Mesendoderm (in vitro differentiated cells): ENCODE measurements at places on chromosomes 11 and 22.

- DNase-seq: no peak
Observed at GRCh38 chr22:39839204-39839603, 54.4 kb downstream of the ENTHD1 start.

DNA sequence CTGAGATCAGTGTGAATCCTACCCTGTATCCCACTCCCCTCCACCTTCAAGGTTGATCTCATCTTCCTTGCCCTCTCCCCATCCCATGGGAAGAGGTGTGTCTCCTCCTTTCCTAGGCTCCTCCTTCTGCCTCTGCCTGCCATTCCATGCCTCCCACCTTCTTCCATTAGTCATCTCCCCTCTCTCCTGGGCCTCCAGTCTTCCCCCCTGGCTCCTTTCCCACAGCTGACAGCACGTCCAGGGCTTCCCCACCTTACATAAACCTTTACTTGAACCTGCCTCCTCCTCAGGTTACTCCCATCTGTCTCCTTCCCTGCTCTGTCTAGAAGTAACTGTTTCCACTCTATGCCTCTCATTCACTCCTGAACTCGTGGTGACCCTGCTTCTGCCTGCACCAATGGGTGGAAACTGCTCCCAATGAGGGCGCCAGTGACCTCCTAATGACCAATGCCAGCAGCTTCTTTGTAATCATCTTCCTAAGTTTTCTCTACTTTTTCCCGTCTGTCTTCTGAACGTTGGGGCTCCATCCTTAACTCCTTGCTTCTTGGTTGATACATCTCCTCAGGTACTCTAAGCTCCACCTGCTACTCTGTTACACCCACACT is 266.9 kb upstream of the NARS2 start:
- DNase-seq: peak; percentile 31

DNA sequence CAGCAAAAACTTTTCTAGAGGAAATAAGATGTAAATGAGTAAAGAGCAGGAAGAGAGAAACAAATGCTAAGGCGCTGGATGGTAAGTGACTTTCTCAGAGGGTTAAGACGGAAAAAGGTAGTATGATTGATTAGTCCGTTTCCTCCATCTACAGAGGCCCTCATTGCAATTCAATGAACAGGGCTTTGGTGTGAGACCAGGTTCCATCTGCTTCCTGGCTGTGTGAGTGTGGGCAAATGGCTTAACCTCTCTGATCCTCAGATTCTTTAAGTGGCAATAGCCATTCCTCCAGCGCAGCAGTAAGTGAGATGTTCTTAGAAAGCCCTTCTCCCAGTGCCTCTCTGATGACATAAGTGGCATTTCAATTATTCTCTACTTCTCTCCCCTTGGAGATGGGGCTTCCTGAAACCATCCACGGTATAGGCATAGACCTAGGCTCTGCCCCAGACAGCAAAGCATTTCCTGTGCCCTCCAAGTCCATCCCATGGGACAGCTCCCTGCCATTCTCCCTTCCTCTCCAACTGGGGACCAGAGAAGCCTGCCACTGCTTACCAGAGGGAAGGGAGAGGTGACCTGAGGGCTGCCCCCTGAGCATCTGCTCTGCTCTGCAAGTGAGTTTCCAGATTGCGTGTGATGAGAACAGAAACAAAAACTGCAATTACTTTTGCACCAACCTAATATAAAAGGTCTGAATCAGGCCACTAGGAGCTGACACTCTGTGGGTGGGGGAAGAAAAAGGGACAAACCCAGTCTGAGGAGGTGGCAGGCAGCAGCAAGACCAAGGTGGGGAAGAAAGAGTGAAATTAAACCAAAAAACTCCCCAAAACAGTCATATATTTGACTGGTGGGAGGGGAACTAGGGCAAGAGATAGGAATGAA is 12.7 kb upstream of the CD44 start:
- no peak for DNase-seq

GRCh38 chr11:132646890-132647289 is 885.4 kb downstream of the OPCML start:
- peak; percentile 73 for DNase-seq

DNA sequence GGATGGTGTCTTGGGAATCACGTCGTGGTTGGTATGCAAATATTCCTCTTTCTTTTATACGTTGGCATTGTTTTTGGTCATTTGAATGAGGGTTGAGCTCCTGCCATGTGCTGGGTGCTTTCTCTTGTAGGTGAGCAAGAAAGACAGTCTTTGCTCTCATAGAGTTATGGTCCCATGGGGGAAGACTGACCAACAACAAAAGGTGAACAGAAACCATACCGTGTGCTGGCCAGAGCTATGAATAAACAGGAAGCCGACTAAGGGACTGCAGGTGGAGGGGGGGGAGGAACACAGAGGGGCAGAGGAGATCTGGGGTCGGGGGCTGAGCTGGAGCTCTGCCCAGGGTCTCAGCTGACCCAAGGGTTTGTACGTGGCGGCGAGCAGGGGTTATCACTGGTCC is 245.3 kb downstream of the CTTN start:
- no peak for DNase-seq

GRCh38 chr11:86208572-86208971 is 36.0 kb upstream of the EED start:
- no peak for DNase-seq

DNA sequence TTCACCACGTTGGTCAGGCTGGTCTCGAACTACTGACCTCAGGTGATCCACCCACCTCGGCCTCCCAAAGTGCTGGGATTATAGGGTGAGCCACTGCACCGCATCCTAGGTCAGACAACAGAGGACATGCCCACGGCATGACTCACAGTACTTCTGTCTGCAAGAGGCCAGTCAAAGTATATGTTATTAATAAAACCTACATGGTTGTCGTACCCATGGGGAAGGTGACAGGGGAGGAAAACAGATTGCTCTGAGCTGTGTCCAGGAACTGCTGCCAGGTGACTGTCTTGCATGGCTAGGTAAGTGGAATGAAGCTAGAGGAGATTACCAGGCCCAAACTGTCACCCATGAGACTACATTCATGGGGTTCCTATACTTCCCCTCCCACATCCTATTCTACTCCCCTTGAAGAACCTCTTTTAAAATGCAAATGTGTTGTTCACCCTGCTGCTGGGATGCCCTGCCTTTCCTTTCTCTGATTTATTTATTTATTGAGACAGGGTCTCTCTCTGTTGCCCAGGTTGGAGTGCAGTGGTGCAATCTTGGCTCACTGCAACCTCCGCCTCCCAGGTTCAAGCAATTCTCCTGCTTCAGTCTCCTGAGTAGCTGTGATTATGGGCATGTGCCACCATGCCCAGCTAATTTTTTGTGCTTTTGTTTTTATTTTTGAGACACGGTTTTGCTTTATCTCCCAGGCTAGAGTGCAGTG is 2.0 kb upstream of the NLRX1 start:
- DNase-seq: no peak

DNA sequence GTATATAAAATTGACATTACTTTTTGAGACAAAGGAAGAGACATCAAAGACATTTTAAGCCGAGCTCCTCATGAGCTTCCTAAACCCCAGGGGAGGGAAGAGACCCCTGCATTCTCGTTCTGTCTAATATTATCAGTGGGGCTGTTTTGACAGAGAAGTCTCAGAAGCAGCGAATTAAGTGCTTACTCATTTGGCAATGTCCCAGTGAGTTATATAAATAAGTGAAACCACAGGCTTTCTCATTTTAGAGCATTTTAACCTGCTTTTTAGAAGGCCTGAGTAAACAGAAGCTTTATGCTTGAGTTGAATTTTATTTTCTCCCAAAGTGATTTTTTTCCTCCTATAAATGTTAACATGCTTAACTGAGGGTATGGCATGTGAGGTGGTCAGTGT is 23.2 kb upstream of the C1QTNF4 start:
- DNase-seq: no peak

- DNase-seq: no peak
Observed at GRCh38 chr11:111603611-111604130, 1.4 kb downstream of the SIK2 start.

- no peak for DNase-seq
Observed at GRCh38 chr11:134258577-134258976, 5.2 kb downstream of the ACAD8 start.

DNA sequence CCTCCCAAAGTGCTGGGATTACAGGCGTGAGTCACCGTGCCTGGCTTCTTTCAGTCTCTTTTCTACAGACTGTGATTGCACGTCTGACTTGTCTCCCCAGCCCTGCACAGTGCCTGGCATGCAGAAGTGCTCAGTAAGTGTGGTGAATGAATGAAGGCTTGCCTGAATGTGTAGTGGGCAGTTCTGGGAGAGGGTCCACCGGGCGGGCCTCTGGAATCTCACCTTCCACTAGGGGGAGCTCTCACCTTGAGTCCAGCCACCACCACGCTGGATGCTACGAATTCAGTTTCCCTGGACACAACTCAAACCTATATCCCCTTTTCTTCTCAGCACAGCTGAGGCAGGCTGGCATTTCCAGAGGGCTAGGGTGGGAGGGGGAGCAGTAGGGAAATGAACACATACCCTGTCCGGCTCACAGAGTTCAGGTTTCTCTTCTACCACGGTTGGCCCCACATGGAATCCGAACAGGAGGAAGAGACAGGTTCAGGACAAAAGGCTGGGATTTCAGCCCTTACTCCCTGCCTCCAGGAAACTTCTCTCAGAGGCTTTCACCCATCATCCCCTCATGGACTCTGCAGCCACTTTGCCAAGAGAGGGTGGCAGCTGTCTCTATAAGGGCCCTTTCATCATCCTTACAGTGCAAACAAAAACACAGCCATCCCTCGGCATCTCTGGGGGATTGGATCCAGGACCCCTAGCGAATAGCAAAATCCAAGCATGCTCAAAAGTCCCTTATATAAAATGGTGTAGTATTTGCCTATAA is 86.8 kb downstream of the NECTIN1 start:
- DNase-seq: peak; percentile 55

- no peak for DNase-seq
Observed at GRCh38 chr22:19596680-19597398, 72.6 kb upstream of the CLDN5 start.

DNA sequence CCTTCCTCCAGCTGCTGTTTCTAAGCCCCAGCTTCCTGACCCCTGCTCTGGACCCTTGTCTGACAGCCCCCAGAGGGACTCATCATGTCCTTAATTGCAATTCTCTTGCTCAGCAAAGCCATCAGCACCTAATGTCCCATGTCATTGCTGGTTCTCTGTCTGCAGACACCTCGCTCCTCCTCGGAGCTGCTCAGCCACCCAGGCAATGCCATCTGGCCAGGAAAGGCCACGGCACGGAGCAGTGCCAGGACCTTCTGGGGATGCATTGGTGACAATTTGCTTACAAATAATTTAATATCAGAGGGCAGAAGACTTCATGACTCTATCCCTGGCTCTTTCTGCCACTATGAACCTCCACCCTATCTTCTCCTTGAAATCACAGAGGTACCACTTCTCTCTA is 107.0 kb upstream of the THY1 start:
- no peak for DNase-seq

- no peak for DNase-seq
Observed at GRCh38 chr11:37755521-37755920, 1157.5 kb upstream of the RAG2 start.

GRCh38 chr11:75078233-75078632 is 18.4 kb downstream of the OR2AT4 start:
- DNase-seq: peak; percentile 85

DNA sequence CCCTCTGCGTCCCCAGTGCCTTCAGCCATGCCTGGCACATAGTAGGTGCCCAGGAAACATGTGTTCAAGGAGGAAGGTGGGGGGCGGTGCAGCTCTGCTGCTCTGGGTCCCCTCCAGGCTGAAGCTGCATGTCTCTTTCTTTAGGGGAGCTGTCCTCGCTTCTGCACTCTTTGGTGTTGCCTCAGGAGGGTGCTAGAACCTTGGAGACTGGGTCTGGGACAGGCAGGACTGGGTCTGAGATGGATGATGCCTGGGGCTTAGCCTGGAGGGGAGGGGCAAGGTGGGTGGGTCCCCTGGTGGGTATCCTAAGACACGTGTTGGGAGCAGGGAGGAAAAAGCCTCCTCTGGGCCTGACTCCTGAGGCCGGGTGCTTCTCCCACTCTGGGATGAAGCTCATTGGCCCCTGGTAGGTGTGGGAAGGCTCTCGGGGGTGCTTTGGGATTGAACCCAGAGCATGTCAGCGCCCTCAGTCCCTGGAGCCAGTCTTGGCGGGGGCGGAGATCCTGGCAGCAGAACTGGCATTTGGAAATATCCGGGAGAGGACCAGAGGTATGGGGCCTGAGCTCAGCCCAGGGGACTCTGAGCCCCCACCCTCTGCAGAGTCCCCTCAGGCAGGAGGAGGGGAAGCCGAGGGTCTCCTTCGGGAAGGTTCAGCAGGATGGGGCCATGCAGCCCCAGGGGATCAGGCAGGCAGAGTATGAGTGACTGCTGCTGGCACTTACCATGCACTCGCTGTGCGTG is 6.7 kb upstream of the GSTP1 start:
- DNase-seq: no peak

DNA sequence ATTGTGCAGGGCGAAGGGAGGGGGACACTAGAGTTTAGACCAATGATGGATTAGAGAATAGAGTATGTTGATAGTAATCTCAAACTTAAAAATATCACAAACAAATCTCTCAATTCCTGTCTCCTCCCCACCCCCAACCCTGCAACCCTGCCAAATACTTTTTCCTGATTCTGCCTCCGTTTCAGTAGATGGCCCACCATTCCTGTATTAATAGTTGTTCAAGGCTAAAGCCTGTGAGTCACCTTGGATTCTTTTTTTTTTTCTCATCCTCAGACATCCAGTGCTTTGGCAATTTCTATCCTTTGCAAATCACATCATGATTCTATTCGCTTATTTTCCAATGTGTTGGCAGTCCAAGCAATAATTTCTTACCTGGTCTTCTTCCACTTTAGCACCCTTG is 207.9 kb downstream of the DYNC2H1 start:
- DNase-seq: no peak

DNA sequence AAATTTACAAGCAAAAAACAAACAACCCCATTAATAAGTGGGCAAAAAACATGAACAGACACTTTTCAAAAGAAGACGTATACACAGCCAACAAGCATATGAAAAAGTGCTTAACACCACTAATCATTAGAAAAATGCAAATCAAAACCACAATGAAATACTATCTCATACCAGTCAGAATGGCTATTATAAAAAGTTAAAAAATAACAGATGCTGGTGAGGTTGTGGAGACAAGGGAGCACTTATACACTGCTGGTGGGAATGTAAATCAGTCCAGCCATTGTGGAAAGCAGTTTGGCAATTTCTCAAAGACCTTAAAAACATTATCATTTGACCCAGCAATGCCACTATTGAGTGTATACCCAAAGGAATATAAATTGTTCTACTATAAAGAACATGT is 72.3 kb downstream of the BBOX1 start:
- DNase-seq: no peak
